WERI-Rb-1 (cell line): ENCODE measurements at places on chromosomes 2 and 18.

DNA sequence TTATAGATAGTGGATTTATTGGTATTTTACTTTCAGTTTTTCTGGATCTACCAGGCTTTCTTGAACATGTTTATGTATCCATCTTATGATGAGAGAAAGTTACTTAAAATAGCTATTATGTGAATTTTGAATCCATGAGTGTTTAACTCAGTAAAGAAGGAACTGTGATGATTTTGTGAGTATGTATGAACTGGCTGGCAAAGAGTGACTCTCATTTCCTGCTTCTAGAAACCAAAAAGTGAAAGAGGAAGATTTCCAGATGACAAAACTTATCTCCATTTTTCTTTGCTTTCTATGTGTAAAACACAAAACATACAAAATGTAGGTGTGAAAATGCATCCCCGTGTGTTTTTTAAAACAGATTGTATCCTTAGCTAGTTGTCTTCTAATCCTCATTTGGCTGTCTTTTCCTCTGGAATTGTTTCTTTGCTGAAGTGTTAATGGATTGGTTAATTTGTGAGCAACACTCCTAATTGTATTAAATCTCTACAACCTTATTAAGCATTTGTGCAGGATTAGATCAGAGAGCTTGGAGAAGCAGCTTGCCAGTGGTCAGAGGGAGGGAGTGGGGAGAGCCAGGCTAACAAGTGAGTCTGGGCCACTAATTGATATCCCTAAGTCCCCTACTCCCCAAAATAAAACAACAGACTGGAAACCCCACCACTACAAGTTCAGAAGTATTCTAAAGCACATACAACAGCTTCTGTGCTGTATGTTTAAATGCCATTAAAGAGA, 23.9 kb downstream of the PTPRM start:
- DNase-seq, result peak; percentile 60

- no peak for DNase-seq
Measured at GRCh38 chr2:160372585-160372984, 121.0 kb downstream of the RBMS1 start.

DNA sequence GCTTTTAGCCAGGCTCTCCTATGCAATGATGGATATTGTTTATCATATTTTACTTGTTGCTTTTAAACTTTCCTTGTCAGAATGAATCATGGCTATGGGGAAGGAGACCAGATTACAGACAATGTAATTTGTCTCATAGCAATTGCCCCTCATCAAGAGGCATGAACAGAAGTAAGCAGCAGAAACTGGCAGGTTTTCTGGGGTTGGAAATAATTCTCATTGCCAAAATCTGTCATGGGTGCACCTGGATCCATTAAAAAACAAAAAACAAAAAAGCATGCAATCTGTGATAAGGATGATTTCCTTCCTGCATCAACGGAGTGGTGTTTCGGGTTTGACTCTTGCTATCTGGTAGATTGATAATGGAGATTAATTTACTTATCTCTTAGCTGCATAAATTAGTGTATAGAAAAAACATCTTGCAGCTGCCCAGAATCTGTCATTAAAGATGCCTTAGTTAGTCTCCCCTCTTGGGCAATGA, 419.6 kb downstream of the SOX11 start:
- no peak for DNase-seq

- peak; percentile 31 for DNase-seq
Measured at GRCh38 chr2:55108456-55109160, 58.4 kb upstream of the RTN4 start.

DNA sequence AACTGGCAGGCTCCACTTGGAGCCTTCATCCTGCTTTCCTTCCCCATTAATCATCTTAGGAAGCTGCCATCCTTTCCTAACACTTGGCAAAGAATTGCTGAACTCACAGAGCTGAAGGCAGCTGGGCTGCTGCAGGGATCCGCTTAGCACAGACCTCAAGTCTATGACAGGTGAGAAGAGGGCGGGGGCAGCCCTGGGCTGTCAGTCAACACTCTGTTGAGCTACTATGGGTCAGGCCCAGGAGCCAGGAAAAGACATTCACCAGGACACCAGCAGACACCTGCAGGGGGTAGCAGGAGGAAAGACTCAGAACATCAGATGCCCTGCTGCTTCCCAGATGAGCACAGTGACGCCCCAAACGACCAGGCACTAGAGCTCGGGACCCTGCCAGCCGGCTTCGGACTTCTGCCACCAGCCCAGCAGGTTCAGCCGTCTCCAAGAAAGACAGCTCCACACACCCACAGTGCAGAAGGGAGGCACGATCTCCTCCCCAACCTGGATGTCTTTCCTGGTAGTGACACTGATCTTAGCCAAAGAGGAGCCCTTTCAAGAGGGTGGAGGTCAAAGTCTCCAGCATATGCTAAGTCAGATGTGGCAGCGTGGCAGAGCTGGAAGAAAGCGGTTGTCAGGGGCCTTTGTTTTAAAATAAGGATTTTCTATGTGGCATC, 55.2 kb downstream of the SNORC start:
- DNase-seq, result peak; percentile 46

DNA sequence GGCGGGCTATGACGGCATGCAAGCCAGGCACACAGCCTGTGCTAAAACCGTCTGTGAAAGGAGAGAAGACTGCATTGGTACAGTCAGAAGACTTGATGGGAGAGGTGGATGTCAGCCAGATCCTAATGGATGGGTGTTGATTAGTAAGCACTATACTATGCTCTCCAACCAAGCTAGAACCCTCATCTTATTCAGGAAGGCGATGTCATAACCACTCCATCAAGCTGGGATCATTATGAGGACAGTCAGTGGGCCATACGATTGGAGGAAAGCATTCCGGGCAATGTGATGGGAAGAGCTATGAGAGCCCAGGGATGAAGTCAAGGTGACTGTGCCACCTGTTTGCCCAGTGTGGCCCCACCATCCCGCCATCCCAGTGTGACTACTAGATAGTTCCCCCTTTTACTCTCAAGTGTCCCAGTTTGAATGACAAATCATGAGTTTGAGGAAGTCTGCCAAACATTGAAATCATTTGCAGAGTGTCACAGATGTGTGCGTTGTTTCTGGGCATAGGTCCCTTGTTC, 66.4 kb downstream of the MRPS9 start:
- no peak for DNase-seq

GRCh38 chr2:205311201-205311600, 371.1 kb upstream of the NRP2 start:
- no peak for DNase-seq

DNA sequence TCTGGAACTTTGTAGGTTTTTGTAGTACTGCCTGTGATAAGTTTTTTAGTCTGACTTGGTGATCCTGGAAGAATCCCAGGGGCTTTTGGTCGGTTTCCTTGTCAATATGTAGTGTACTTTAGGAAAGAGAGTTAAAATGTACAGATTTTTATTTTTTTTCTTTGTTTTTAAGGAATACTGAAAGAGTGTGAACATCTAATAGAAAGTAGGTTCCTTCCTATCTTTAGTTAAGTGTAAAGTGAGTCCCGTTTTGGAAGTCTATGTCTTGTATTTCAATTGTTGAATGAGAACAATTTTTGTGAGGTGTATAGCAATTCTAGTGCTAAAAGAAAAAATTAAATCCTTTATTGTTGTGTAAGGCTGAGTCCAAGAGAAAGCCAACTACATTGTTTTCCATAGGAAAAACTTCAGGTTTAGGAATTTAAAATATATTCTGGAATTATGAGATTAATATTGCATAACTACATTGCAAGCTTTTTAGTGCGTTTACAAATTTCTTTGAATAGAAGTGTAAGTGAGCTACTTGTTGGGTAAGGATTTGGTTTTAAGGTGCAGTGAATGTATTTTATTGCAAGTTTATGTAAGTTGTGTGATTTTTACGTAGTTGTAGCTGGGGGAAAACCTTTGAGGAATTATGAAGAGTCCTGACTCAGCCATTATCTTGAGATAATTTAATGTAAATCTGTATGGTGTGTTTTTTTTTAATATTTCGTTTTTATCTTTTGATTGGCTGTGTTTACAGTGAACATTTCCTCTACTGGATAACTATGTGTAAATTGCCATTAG, 1.7 kb downstream of the VAPA start:
- no peak for DNase-seq

DNA sequence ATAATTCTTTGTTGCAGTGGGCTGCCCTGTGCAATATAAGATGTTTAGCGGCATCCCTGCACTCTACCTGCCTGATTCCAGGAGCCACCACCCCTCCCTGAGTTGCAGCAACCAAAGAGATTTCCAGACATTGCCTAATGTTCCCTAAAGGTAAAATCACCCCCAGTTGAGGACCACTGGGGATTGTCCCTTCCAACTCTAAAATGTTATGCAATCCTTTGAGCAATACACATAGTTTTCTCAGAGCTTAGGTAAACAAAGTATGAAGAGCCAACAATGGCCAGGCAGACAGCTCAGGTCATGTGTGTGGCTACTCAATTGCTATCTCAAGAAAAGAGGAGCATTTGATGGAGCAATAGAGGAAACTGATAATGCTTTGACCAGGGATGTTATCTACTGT, 87.0 kb downstream of the XDH start:
- no peak for DNase-seq

- peak; percentile 93 for DNase-seq
Measured at GRCh38 chr2:206230060-206230762, 44.3 kb upstream of the ZDBF2 start.

GRCh38 chr2:1791006-1791605, 46.8 kb upstream of the PXDN start:
- no peak for DNase-seq

- DNase-seq, result no peak
Measured at GRCh38 chr2:73931531-73932500, 5.1 kb downstream of the DGUOK start.

DNA sequence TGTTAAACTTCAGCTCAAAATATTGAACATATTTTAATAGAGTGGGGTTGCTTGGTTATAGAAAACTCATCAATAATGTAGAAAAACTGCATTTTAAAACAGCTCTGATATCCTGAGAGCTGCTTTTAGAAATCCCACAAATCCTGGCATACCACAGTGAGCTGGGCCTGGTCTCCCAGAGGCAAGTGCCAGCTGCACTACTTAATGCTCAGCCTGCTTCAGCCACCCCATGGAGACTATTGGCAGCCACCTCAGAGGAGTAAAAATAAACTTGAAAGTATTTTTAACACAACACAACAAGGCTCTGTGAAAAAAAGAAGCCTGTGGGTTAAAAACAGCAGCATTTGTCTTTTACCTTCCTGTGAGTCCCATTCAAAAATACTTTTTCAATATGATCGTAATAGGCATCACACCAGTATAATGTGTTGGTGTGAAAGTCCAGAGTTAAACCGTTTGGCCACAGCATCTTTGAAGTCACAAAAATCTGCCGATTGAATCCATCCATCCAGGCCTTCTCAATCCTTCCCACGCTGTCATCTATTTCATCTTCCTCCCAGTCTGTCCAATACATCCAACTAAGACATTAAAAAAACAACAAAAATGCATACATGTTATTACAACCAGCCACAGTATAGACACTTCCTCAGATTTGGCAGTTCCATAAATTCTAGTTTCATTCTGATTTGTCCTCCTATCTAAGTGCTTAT, 1115.3 kb downstream of the LRP1B start:
- peak; percentile 13 for DNase-seq

- DNase-seq, result no peak
Measured at GRCh38 chr2:181546086-181546485, 88.9 kb downstream of the ITGA4 start.

DNA sequence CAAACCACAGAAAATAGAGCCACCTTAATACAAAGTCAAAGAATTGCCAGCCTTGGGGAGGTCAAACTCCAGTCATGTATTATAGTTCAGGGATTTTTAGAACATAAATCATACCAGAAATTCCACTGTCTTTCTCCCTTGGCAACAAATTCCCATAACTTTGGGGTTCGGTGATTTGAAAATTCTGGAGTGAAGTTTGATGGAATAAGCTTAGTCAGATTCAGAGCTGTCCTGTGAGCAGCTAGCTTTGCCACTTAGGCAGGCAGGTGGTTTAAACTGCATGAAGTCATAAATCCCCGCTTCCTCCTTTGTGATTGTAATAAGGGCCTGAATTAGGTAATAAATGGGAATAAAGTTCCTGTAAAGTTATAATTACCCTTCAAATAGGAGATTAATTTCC, 457.0 kb upstream of the HNMT start:
- DNase-seq, result no peak

DNA sequence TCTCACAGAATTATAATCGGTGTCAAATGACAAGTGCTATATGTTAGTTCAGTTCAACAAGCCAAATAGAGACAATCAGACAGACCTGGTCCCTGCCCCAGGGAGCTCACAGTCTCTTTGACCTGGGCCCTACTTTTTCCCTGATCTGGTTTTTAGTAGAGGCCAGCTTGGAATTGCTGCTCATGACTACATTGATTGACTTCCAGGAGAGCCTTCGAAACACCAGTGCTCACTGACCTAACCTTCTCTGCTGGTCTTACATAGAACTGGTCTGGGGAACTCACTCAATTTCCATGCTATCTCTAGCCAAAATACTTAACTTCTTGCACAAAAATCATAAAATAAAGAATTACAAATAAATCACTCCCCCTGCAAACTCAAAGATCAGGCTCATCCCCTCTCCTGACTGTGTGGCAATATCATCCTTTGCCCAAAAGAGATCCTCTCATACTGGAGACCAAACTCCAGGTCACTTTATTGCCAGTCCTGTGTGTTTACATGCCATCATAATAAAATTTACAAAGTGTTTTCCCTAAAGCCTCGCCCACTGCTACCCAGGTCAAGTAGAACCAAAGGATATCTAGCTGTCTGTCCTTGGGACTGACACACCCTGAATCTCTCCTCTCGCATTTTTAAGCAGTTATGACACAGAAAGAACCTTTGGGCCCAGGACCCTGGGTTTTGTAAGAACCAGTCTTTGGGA, 53.2 kb downstream of the PROC start:
- no peak for DNase-seq

DNA sequence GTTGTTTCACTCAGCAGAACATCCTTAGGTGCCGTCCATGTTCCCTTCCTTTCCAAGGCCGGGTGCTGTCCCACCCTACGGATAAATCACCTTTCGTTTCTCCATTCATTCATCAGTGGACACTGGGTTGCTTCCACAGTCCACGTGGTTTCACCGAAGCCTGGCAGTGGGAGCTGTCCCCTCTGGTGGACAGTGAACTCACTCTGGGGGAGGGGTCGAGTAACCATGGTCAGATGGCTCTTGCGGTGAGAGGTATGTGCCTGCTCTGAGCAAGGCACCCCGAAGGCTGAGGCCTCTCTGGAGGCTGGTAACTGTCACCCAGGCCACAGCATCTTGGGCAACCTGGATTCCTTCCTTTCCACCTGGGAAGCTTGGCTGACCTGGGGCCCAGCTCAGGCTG, 61.5 kb upstream of the TWIST2 start:
- DNase-seq, result no peak

DNA sequence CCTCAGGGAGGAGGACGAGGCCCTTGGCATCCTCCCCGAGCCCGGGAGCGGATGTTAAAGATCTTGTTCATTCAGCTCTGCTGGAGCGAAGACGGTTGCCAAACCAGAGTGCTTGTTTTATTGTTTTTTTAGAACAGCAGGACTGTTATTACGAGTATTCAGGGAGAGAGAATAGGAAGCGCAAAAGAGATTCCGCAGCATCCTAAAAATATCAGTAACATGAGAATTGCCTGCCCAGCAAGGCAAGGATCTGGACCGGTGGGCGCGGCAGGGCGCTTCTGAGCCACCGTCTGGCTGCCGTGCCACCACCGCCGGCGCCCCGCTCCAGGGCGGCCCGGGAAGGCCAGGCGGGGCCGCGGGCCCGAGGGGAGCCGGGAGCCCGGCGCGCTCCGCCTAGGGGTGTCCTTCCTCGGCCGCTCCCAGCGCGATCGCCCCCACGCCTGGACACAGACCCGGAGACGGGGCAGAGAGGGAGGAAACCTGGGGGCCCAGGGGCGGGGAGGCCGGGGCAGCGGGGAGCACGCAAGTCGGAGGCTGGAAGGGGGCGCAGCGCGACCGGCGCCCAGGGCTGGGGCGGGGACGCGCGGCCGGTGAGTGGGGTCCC, 843 bp downstream of the CYS1 start:
- peak; percentile 52 for DNase-seq

- no peak for DNase-seq
Measured at GRCh38 chr2:177256695-177257094, 7.8 kb downstream of the NFE2L2 start.
